NCI-H1930 (cell line): ENCODE measurements at places on chromosomes 11 and 22.

GRCh38 chr22:45703758-45704157 is 32.1 kb downstream of the ATXN10 start:
- DNase-seq, result no peak

- DNase-seq, result no peak
Observed at GRCh38 chr11:81331088-81331487, 1402.6 kb downstream of the FAM181B start.

DNA sequence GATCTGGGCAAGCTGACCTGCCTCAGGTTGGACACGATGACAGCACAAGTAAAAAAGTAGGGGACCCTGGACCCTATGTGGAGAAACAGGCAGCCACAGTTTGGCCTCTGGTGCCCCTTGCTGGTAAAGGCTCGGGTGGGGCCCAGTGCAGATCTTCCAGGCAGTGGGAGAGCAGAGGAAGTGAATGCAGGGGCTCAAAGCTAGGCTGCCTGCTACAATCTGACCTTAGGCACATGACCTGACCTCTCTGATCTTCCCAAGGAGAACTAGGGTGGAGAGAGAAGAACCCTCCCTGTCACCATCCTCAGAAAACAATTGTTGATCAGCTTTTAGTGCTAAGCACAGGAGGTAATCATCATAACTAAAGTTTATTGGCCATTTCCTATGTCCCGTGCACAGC is 76.5 kb downstream of the PDE2A start:
- no peak for DNase-seq

DNA sequence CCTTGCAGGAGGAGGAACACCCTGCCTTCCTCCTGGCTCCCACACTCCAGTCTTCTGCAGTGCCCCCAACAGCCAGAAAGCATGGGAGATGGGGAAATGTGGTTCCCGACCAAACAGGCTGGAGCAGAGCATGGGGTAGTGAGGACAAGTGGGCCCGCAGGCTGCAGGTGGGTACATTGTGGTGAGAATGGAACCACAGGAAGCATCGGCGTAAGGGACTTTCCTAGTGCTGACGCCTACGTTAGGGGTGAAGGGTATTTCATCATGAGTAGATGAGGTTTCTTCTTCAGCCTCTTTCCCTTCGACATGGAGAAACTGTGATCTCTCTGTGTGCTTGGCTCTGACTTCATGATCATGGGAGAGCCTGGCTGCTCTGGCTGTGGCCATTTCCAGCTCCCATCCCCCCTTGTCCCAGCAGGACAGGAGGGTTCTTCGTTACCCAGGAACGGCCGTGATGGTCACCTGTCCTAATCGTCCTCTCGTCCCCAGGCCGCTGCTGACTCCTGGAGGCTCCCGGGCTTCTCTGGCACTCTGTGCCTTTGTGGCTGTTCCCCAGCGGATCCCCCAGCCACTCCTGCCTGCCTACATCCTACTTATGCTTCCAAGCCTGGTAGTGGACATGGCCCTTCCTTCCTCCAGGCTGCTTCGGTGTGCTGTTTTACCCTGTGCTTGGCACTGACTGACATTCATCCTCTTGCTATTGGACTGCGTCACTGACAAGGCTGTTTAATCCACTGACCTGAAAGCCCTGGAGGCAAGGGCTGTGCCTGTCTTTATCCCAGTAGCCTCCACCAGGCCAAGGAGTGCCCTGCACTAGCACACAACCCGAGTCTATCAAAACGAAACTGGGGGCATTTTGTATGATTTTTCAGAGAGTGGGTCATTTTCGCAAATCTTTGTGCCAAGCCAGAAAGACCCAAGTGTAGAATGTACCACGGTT is 65.2 kb upstream of the CECR2 start:
- DNase-seq, result no peak

GRCh38 chr22:26095256-26095956 is 73.9 kb upstream of the SEZ6L start:
- no peak for DNase-seq

- no peak for DNase-seq
Observed at GRCh38 chr22:24407278-24407665, 20.1 kb upstream of the ADORA2A start.
